ENCODE measurements at places on chromosomes 4 and X.

DNA sequence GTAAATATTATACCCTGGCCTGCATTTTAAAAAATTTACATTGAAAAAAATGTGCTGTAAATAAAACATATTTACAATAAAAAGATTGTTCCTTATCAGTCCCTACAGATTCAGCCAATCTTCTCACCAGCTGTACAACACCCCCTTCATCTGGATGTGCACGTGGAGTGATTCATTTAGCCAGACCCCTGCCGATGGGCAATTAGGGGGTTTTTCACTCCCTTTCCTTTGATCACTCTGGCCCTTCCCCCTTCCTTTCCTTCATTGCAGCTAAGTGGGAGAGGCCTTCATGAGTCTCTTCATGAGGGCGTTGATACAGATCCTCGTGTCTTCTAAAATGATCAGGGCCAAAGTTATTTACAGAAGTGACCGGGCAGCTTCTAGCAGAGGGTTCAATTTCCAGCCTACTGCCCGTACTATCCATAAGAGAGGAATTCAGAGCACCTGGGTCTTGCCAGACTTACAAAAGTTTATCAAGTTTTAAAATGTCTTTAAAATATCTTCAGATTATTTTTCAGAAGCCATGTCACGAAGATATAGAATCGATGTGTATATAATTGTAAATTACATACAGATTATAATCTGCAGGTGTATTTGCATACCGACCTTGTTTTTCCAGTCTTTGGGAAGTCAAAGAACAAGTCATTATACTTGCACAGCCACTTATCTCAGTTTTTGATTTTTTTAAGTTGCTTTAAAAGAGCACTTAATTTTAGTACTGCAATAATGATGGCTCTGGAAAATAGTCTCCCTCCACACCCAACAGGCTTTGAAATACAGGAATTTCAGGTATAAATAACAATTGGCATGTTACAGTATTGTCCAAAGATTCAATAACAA, 21.4 kb upstream of the RASL11B start:
- DNase-seq = peak; percentile 56

GRCh38 chrX:17226736-17227135, 148.3 kb upstream of the NHS start:
- DNase-seq = no peak

GRCh38 chrX:11579636-11580600, 85.8 kb downstream of the ARHGAP6 start:
- no peak for DNase-seq

DNA sequence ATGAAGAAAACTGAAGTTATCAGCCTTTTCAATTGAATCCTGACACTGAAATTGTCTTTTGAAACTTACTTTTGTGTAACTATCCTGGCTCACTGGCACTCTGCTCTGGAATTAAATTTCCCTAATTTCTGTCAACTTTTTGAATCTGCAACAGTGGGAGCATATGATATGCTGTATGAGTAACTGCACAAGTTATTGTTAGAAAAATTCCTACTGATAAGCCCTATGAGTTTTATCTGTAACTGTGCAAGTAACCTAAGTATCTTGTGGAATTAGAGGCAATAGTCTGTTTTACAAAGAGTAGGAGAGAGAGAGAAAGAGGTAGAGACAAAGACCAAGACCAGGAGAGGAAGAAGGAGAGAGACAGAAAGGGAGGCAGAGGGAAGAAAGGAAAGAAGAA, 9.2 kb upstream of the HPGD start:
- no peak for DNase-seq

- DNase-seq = no peak
Measured at GRCh38 chr4:76293772-76294171, 12.8 kb upstream of the STBD1 start.

DNA sequence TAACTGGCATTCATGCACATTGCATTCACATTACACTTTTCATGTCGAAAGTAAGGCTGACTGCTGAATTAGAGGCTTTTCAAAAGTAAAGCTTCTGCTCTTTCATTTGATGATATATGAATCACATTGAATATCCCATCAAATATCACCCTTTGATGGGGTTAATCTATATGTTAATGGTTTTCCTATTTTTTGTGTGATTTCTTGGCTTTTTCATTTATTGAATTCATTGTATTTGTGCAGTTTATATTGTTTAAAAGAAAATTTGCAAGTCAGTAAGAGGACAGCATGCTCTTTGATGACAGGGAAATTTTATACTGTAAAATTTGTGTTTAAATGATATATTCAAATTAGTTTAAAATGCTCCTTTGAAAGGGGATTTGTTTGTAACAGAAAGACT, 344.1 kb downstream of the PCDH10 start:
- DNase-seq = peak; percentile 33

DNA sequence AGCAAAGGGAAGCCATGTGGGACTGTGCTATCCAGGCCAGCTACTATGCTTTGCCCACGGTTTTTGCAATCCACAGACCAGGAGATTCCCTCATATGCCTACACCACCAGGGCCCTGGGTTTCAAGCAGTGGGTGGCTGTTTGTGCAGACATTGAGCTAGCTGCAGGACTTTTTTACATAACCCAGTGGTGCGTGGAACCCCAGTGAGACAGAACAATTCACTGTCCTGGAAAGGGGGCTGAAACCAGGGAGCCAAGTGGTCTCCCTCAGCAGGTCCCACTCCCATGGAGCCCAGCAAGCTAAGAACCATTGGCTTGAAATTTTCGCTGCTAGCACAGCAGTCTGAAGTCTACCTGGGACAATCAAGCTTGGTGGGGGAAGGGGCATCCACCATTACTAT, 959.9 kb downstream of the FSTL5 start:
- no peak for DNase-seq

GRCh38 chrX:153491918-153492317, 2.9 kb upstream of the BGN start:
- peak; percentile 29 for DNase-seq

DNA sequence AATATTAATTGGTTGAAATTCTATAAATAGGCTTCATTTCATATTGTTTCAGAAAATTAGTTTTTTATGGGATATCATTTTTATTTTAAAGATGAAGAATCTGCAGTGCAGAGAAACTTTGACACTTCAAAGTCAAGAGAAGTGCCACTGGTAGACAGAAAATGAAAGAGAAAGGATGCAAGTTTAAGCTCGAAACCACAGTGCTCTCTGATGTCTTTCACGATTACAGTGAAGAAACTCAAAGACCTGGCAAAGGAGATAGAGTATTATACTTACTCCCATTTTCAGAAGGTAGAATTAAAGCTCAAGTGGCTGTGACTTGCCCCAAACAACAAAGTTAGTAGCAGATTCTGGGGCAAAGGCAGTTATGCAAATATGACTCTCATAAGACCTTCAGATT, 745.4 kb downstream of the TECRL start:
- no peak for DNase-seq

GRCh38 chr4:152500800-152501434, 35.0 kb downstream of the FBXW7 start:
- peak; percentile 95 for DNase-seq

GRCh38 chrX:31237189-31237588, 165.3 kb upstream of the FTHL17 start:
- peak; percentile 37 for DNase-seq

DNA sequence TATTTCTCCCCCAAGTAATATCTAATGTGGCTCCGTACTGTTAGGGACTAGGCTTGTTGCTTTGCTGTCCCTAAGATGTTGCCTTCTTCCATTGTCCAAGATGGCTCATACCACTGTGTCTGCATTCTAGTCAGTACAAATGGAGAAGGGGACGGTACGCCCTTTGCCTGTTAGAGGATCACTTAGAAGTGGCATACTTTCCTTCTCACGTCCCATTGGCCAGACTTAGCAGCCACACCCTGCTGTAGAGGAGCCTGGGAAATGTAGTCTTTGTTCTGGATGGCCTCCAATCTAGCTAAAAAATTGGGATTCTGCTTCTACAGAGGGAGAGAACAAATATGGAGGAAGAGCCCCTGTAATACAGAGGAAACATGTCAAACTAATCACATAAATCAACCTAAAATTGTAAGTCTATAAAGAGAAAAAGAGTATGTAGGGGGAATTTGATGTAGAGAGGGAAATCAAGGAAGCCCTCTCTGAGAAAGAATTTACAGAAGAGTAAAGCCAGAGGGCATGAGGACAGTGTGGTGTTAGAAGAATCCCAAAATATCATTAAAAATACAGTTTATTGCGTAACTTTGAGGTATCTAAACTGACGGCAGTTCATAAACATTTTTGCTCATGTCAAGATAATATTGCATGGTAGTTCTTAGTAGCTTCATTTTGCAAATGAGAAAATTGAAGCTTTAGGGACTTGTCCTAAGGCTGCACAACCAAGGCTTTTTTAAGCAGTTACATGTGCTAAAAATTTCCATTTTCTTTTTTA, 15.1 kb downstream of the PRIMPOL start:
- peak; percentile 18 for DNase-seq

DNA sequence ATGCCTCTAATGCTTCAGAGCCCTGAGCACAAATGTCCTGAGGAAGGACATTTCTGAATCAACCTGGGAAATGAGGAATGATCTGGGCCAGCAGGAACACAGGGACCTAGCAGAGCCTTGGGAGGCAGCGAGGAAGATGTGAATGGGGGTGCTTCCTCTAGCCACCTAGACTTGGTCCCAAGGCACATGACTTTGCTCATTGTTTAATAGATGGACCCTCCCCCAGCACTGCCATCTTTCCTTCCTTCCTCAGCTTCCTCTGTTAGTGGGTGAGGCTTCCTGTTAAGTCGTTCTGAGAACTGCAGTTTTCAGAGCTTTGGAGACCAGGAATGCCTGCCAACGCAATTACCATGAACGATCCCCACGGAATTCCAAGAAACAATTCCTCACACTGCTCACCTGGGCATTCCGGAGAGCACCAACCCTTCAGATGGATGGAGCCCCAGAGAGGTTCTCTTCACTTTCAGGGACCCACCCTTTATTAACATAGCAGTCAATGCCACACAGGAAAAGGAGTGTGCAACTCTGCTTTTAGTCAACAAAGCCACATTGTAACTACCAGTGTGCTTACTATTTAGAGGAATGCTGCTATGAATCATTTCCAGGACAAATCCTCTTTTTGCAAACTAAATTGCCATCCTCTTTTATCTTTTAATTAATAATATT, 48.5 kb upstream of the STIM2 start:
- DNase-seq = no peak

GRCh38 chr4:13678186-13678924, 50.8 kb upstream of the BOD1L1 start:
- DNase-seq = no peak

- DNase-seq = no peak
Measured at GRCh38 chr4:1208266-1208961, 36.0 kb upstream of the SPON2 start.

GRCh38 chr4:101370663-101371210, 23.4 kb upstream of the PPP3CA start:
- DNase-seq = no peak

DNA sequence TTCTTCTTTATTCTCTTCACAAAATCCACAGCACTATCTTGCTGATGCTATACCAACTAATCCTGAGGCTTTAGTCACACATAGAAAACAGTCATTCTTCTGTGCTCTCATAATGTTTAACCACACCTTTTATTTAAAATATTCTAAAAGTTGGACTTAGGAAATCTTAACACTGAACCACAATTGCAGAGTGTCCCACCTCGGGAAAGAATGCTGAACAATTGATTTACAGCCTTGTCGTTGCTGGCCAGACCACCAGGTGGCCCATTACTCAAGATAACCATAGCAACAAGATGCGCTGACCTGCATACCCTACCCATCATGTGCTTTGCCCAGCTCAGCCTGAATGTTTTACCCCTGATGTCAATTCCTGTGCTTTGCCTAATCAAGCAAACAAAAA, 100.8 kb downstream of the ARSJ start:
- DNase-seq = peak; percentile 22

GRCh38 chr4:85489273-85489981, 14.5 kb downstream of the ARHGAP24 start:
- DNase-seq = no peak

DNA sequence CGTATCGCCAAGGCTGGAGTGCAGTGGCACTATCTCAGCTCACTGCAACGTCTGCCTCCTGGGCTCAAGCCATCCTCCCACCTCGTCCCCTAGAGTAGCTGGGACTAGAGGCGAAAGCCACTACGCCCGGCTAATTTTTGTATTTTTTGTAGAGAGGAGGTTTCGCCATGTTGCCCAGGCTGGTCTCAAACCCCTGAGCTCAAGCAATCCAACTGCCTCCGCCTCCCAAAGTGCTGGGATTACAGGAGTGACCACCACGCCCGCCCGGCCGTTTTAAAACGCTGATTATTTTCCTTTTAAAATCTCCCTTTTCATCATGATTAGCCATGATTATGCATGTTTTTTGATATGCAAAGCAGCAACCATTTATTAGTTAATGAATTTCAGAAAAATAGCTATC, 2.2 kb downstream of the N4BP2 start:
- DNase-seq = no peak

DNA sequence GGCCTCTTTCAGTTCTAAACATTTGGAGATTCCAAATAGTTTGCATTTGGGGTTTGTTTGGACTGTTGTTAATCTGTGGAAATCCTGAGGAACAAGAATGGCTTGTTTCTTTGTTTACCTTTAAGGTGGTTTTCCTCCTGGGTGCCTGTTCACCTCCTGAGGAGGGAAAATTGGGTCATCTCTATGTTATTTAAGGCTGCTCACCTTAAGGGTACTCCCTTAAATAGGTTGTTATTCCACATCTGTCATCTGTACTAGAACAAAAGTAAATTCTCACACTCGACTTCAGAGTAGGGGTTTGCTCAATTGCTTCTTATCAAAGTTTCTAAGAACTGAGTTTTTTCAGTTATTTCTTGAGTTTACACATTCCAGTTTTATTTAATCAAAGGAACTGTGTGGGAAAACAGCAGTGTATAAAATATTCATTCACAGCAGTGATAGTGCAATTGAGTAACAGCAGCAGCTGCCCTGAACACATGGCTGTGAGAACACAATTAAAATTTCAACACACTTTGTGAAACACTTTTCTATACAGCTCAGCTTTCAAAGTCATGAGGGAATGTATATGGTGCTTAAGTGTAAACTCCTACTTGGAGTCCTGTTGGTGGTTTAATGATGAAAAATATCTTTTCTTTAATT, 238.5 kb upstream of the PGRMC2 start:
- DNase-seq = no peak

DNA sequence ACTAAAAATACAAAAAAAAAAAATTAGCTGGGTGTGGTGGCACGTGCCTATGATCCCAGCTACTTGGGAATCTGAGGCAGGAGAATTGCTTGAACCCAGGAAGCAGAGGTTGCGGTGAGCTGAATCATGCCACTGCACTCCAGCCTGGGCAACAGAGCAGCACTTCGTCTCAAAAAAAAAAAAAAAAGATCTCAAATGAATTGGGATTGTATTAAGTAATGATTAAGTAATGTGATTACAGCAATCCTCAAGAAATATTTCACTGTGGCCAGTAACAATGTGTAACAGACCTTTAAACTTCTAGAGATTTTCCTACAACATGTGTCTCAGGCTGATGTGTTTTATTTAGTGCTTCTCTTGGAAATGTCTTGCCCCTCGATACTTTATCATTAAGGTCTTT, 46.8 kb downstream of the PKD2 start:
- no peak for DNase-seq

GRCh38 chrX:40107291-40108161, 9.8 kb upstream of the BCOR start:
- DNase-seq = peak; percentile 75

DNA sequence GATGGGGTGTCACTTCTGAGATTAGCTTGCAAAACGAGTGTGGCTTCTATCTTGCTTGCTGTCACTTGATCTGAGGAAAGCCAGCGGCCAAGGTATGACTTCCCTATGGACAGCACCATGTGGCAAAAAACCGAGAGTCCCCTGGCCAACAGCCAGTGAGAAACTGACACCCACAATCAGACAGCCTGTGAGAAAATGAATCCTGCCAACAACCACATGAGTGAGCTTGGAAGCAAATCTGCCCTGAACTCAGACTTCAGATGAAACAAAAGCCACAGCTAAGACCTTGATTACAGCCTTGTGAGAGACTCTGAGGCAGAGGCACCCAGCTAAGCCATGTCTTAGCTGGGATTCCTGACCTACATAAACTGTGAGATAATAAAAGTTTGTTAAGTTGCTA, 45.5 kb downstream of the PPP1R2C start:
- no peak for DNase-seq

Data from brain (organoid and tissue), 16 donors.